ENCODE measurements at places on chromosomes 2 and 18.
A peak's percentile ranks its signal among the peaks of the same experiment; 100 is the strongest.

GRCh38 chr2:24050041-24050979 lies 769 bp downstream of the FKBP1B start:
- no peak for DNase-seq

DNA sequence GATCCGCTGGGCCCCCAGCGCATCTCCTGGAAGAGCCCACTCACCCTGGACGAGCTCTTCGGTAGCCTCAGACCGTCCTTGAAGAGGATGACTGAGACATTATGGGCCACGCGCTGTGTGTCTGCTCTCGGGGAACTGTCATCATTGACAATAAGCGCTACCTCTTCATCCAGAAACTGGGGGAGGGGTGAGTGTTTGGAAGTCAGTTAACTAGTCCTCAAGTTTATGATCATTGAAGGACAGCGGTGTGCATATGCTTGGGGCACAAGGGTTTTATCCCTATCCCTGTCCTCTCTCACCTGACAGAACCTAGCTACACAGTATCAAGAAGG lies 586 bp downstream of the STK16 start:
- DNase-seq = no peak

GRCh38 chr2:222440673-222441422 lies 16.5 kb downstream of the SGPP2 start:
- peak; percentile 97 for DNase-seq

DNA sequence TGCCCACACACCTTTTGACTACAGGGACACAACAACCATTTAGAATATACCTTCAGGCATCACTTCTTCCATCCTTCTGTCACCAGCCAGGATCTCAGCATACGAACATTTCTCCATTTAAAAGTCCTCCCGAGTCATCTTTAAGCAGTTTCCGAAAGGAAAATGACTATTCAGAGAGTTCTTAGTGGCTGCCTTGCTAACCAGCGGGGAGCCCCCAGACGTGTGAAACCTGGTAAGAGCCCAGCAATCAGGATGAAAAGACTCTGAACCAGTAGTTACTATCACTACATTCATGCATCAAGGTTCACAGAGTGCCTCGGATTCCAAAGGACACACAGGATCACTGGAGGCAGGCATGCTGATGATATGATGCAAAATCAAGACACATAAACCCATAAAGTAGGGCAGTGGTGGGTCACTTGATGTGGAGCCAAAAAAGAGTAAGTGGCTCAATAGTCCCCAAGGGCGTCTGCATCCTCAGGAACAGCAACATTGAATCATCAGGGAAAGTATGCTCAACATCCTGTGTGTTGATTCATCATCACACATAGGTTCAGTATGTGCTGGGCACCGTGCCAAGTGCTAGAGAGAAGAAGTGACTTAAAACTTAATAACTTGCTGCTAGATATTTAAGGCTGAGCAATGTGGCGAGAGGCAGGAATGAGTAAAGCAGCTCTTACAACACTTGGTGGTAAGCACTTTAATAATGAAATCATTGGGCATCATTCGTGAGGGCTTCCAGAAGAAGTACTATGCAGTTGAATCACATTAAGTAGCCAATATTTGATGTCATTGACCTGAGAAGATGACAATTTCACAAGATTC lies 4.4 kb downstream of the CCL20 start:
- peak; percentile 100 for DNase-seq

DNA sequence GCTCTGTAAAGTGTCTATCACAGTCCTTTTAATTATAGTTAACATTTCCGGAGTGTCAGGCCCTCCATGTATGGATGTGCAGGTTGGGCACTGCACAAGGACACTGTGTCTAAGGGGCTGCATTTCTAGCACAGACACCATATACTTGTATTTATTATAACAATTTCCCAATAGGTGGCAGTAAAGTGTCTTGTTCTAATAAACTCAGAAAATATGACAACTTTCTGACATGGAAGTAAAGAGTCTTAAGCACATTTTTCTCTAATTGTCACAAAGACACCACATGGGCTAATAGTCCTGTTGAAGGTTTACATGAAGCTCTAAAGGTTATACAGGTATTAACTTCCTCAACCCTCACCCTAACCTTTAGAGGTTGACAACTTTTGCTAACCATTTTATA lies 156.6 kb downstream of the DYSF start:
- peak; percentile 55 for DNase-seq

GRCh38 chr18:69844656-69845055 lies 103.0 kb downstream of the CD226 start:
- no peak for DNase-seq

DNA sequence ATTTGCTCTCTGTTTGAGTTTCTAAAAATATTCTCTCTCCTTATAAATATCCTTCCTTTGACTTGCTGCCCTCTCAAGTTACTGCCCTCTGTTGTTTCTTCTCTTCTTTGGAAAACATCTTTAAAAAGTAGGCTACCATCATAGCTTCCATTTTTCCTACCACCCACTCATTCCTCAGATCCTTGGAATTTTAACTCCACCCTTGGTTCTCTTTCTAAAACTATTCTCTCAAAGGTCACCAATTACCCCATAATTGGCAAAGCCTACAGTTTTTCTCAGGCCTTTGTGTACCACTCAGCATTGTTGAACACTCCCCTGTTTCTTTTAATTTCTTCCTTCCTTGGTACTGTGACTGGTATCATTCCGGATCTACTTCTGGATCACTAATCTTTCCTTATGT lies 43.0 kb upstream of the ITGAV start:
- DNase-seq = no peak

DNA sequence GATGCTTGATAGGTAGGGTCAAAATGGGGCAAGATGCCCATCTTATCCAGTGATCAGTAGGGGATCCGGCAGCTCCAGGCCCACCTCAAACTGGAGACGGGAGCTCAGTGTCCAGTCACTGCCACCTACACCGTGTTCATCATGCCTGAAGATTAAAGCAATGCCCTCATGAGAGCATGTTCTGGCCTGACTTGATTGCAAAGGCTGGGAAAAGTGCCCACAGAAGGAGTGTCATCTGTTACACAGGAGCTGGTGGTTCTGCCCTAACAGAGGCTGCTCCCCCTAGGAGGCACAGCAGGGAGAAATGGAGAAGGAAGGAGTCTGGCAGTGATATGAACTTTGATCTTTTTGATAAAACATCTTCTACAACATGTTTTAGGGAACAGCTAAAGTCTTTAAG lies 92.3 kb downstream of the CCBE1 start:
- DNase-seq = no peak

GRCh38 chr2:64655873-64656272 lies 2.2 kb upstream of the SERTAD2 start:
- no peak for DNase-seq

GRCh38 chr2:159326569-159327255 lies 40.2 kb upstream of the WDSUB1 start:
- DNase-seq = peak; percentile 8

DNA sequence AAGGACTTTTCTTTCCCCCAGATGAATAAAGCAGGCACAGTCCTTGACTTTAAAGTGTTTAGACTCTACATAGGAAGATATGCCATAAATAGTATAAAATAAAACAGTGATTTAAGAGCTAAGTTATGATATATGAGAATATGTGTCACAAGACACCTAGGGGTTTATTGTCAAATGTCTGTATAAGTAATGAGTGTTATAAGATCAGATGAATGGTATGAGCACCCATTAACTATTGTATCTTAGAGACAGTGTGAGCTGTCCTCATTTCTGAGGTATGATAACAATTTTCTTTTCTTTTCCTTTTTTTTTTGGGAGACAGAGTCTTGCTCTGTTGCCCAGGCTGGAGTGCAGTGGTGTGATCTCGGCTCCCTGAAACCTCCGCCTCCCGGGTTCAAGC lies 365.3 kb downstream of the RND3 start:
- DNase-seq = no peak

GRCh38 chr2:225064928-225065327 lies 22.7 kb upstream of the DOCK10 start:
- DNase-seq = no peak

DNA sequence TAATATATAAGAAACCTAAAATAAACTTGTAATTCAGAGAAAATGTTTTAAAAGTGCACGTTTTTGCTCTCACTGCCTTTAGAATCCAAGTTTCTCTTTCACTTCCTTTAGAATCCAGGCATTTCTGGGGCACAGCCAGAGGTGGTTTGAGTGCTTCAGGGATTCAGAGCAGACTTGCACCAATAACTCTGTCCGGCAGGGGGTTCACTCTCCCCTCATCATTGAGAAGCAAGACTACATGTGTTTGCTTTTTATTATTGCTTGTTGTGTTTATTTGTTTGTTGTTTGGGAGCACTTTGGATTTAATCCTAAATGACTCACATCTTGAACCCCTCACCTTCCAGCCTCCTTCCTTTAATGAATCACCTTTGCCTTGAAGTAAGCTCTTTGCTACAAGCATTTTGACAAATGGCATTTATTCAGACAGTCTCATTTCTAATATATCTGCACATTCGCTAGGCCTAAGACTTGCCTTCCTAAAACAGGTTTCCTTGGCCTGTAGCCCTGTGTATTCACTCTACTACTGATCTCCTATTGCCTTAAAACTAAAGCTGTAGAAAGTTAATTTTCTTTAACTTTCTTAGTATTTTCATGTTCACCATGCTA lies 233.5 kb upstream of the ATP5MC3 start:
- DNase-seq = peak; percentile 47

GRCh38 chr2:189350540-189351209 lies 90.6 kb upstream of the WDR75 start:
- DNase-seq = peak; percentile 90

DNA sequence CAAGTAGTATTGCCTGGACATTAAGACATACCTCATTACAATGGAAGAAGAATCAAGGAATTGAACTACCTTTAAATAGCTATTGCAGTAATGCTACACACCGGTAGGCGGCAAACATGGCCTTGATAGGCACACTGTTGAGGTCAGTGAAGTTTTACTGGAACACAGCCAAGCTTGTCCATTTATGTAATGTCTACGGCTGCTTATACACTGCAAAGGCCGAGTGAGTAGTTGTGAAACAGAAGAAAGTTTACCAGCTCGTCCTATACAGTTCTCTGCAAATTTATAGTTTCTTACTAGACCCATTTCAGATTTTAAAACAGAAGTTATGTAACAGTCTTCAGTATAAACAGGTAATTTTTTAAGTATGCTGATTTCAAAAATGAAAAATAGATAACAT lies 38.8 kb downstream of the PPP4R1 start:
- peak; percentile 77 for DNase-seq

DNA sequence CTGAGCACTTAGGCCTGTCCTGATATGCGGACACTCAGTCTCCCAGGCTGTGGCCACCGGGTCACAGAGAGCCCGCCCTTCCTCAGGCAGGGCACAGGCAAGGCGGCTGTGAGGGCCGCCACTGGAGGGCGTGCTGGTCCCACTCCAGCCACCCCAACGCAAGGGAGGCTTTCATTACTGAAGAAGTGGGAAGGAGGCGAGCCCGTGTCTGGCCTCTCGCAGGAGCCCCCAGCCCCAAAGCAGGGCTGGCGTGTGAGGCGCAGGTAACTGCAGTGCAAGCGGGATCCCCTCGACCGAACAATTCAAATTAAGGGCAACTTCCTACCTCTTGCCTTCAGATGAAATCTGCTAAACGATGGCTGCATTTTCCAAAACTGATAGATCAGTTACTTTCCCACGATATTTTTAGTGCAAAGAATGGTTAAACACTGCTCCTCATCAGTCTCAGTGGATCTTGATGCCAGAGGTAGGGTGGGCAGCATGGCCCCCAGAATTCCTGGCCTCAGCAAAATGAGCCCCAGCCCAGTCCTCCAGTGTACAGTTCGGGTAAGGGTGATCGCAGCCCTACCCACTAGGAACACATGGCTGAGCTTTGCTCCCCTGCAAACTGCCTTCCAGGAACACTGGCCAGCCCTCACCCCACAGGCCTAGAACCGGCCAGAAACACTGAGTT lies 97.2 kb downstream of the SEPTIN10 start:
- peak; percentile 37 for DNase-seq

- DNase-seq = no peak
These were observed 150.0 kb downstream of the DNER start for GRCh38 chr2:229564300-229564907.

DNA sequence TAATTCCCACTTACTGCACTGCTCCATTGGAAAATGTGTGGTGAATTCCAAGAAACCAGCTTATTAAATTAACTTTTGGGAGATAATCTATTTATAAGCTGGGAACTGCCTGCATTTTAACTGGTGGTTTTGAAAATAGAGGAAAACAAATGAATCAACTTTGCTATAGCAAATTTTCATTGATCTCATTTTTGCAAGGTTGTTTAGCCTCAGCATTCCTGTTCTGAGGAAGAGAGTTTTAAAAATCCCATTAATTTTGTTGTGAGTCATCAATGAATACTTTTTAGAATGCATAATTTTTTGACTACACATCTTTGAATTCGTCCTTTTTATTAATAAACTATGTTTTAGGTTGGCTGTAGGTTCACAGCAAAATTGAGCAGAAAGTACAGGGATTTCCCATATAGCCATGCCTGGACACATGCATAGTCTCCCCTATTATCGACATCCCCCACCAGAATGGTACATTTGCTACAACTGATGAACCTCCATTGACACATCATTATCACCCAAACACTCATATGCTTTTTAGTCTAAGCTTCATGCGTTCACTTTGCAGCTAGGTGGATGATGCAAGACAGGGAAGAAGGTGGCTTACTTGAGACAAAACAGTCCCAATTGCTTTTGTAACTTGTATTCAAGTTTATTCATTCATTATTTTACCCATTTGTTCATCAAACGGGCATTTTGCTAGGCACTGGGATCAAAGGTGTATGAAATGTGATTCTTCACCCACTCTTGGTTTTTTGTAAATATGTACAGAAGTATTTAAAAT lies 106.9 kb downstream of the ZNF521 start:
- peak; percentile 29 for DNase-seq

All from HCEC 1CT (cell line).